AML-193 (cell line): ENCODE measurements at places on chromosomes 2 and 18.

GRCh38 chr2:109131777-109132176, 2.8 kb downstream of the SH3RF3 start:
- DNase-seq, result no peak

- no peak for DNase-seq
These were observed 195.1 kb upstream of the DTNA start for GRCh38 chr18:34514957-34515356.

GRCh38 chr2:206084439-206084869, 1.5 kb downstream of the INO80D start:
- peak; percentile 41 for DNase-seq

- no peak for DNase-seq
These were observed 836 bp downstream of the DTNA start for GRCh38 chr18:34710934-34711333.
